ENCODE measurements at places on chromosomes 16 and 17. TPM values are rescaled to one million over a fixed set of nuclear protein-coding genes. Genes with fewer than 3 reads are reported as not detected.

The CACNG5 gene
- polyA plus RNA-seq = not detected

The CD7 gene
- 4.4 TPM for polyA plus RNA-seq

The VAT1L gene
- not detected for polyA plus RNA-seq

The GRAPL gene
- polyA plus RNA-seq = 10.1 TPM

The PLCG2 gene
- polyA plus RNA-seq = 123 TPM

The DNAJC7 gene
- 82.3 TPM for polyA plus RNA-seq

The ZNF385C gene
- polyA plus RNA-seq = 0.09 TPM

The RIPOR1 gene
- polyA plus RNA-seq = 43.8 TPM

The USH1G gene
- not detected for polyA plus RNA-seq

The SLC2A4 gene
- polyA plus RNA-seq = not detected

The SLC12A3 gene
- 1.6 TPM for polyA plus RNA-seq

The ST6GALNAC1 gene
- polyA plus RNA-seq = 0.44 TPM

The C16orf96 gene
- 0.05 TPM for polyA plus RNA-seq

The ALOXE3 gene
- not detected for polyA plus RNA-seq

The CACNG1 gene
- not detected for polyA plus RNA-seq

The SOCS3 gene
- 17.3 TPM for polyA plus RNA-seq

The SYT17 gene
- 3.2 TPM for polyA plus RNA-seq

The PPM1E gene
- polyA plus RNA-seq = not detected

The TBC1D3G gene
- polyA plus RNA-seq = not detected

The ZNF286A gene
- polyA plus RNA-seq = 12.6 TPM

The OTOP2 gene
- not detected for polyA plus RNA-seq

The RAMP2 gene
- not detected for polyA plus RNA-seq

The ZNF423 gene
- not detected for polyA plus RNA-seq

The SPATA2L gene
- polyA plus RNA-seq = 12.7 TPM

The LUC7L gene
- polyA plus RNA-seq = 17.6 TPM

The ZNF624 gene
- polyA plus RNA-seq = 3.9 TPM

The GGA2 gene
- polyA plus RNA-seq = 219 TPM

The PRSS36 gene
- 1.4 TPM for polyA plus RNA-seq

The TMIGD1 gene
- not detected for polyA plus RNA-seq

The RBFOX1 gene
- polyA plus RNA-seq = not detected

The HS3ST2 gene
- polyA plus RNA-seq = not detected

The FOXO3B gene
- polyA plus RNA-seq = 3.6 TPM

The CDH16 gene
- not detected for polyA plus RNA-seq

The TVP23A gene
- 0.23 TPM for polyA plus RNA-seq

The DOC2A gene
- not detected for polyA plus RNA-seq

The HOXB7 gene
- polyA plus RNA-seq = not detected

The TADA2A gene
- 15.1 TPM for polyA plus RNA-seq

The OR3A3 gene
- not detected for polyA plus RNA-seq

The TBX21 gene
- polyA plus RNA-seq = 10.0 TPM

The CHMP1A gene
- 63.9 TPM for polyA plus RNA-seq

The ABHD15 gene
- 11.7 TPM for polyA plus RNA-seq

The SCNN1B gene
- polyA plus RNA-seq = 0.24 TPM

The PLEKHG4 gene
- 0.65 TPM for polyA plus RNA-seq
